Vagina (tissue), 2 donors: ENCODE measurements at places on chromosomes 7 and 10.

DNA sequence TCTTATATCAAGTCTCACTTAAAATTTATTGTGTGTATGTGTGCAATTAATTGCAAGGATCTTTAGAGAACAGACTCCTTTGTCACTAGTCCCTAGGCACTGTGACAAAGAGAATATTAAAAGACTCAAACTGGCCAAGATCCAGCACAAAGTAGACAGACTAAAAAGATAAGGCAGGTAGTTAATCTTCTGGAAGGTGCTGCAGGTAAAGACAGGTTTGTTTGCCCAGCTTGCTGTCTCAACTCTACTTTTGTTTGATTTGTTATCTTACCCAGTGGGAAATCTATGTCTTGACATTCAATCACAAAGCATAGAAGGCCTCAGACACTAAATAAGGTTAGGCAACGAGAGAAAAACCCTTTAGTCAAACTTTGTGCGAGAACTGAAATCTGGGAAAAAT, 807.9 kb upstream of the LRRN3 start:
- no peak for DNase-seq

DNA sequence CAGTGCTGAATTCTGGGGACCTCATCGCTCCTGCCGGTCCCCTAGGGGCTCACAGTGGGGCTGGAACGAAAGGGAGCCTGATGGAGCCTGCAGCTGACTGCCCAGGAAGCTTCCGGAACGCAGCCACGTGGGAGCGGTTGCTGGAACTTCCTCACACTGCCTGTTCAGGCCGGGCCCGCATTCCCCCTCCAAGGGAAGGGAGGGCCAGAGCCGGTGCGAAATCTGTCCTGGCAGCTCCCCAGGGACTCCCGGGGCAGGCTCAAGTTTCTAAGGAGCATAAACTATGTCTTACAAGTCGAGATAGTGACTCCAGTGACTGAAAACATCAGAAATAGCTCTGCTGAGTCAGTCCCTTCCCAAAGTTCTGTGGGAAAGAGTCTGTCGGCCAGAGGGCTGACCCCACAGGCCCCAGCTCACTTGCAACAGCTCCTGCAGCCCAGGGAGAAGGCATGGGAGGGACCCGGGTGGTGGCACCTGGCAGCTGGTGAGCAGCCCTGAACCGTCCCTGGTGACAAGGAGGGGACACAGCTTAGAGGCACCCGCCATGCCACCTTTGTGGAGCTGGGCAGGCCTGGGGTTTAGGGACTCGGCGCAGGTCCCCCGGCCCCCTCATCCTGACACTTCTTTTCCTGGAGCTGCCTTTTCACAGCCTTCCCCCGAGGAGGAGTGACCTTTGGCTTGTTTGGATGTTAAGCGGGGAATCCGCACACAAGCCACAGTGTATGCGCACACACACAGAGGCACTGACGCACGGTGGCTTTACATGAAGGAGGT, 47.6 kb downstream of the PDGFA start:
- no peak for DNase-seq

DNA sequence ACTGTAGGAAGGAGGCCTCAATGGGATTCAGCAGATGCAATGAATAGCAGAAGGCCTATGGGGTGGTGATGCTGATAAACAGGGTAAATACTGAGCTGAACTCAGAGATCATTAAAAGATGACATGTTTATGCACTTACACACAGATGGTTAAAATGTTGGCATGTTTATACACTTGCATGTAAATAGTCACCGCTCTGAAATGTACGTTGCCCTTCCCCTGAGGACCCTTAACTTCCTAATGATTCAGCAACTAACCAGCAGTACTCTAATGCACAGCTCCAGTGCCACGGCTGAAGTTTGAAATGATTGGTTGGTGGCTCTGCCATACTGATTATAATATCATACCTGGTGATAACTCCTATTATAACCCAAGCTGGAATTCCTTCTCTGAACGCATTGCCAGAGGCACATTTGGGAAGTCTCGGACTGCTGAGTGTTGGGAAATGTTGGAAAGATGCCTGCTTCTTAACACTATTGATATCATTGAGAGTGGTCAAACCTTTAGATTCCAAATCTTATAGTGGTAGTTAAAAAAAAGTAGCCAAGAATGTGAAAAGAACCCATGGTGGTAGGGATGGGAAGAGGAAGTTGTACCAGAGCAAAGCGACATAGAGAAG, 3.7 kb upstream of the CAV1 start:
- DNase-seq = no peak

- DNase-seq = no peak
Observed at GRCh38 chr7:24133691-24134090, 150.3 kb upstream of the NPY start.

GRCh38 chr7:134654104-134654775, 7.6 kb downstream of the BPGM start:
- DNase-seq = no peak

GRCh38 chr10:71090801-71091200, 121.6 kb upstream of the UNC5B start:
- no peak for DNase-seq

DNA sequence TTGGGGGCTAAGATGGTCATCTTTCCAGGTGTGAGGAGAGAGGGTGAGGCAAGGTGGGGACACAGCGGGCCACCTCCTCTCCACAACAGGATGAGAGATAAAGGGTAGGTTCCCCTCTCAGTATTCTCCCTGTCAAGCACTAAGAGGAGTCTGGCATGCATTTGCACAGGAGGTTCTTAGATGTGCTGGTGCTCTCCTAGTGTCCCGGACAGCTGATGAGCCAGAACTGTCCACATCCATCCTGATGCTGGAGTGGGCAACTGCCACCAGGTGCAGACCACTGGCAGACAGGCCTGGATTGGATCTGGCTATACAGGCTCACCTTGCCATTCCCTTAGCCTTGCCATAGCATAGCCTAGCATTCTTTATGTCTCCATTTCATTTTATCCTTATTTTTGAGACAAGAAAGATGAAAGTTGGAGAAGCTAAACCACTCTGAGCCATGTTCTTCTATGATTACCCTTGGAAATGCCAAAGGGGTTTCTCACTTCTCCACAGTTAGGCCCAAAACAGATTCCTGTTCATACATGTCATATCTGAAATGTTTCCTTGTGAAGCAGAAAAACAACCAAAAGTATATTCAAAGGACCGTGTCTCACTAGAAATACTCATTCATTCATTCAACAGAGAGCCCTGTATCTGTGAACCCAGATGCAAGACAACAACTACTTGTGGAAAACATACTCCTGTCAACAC, 48.8 kb upstream of the ANTXRL start:
- peak; percentile 42 for DNase-seq

- no peak for DNase-seq
Observed at GRCh38 chr7:18262058-18262457, 233.5 kb upstream of the HDAC9 start.

DNA sequence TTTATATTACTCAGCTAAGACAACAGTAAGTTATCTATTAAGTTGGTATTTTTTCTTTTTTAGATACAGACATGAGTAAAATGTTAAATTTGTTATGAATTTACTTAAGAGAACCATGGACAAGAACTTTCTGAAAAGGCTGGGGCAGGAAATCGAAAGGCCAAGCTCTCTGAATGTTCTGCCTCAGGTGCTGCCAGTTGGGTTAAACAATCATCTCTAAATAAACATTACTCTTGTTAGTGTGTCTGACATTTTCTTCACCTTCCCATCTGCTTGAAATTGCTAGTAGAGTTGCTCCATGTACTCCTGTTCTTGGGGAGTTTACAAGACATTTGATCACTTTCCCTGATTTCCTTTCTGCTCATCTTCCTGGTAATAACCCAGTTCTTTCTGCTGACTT, 87.5 kb downstream of the ANKRD7 start:
- DNase-seq = no peak

DNA sequence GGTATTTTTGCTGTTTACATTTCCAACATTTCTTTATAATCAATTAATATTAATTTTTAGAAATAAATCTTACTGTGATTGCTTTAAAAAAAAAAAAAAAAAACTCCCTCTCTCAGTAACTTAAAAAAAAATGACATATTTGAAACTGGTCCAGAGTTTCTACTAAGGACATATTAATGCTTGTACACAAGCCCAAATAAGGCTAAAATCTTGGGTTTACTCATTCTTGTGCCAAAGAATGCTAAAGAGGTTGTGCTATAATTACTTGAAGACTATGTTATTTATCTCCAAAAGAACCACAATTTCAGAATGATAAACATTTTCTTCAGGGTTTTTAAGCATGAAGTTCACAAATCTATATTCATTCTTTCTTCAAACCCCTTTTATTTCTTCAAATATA, 39.4 kb upstream of the PHF14 start:
- no peak for DNase-seq

DNA sequence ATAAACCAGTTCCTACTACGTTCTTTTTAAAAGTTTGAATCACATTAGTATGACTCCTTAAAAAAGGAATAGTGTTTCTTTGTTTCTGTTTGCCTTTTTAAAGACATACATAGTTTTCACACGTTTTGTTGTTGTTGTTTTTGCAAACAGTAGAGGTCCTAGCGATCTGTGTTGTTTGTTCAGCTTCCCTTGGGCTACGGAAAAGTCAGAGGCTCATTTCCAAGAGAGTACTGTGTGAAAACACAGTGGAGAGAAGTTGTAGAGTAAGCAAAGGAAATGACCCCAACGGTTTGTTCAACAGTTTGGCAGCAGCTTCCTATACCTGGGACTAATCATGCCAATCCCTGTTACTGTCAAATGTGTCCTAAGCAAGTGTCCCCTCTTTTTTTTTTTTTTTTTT, 87.1 kb upstream of the STEAP1 start:
- no peak for DNase-seq

GRCh38 chr10:122949296-122949695, 4.7 kb downstream of the C10orf88 start:
- DNase-seq = no peak

DNA sequence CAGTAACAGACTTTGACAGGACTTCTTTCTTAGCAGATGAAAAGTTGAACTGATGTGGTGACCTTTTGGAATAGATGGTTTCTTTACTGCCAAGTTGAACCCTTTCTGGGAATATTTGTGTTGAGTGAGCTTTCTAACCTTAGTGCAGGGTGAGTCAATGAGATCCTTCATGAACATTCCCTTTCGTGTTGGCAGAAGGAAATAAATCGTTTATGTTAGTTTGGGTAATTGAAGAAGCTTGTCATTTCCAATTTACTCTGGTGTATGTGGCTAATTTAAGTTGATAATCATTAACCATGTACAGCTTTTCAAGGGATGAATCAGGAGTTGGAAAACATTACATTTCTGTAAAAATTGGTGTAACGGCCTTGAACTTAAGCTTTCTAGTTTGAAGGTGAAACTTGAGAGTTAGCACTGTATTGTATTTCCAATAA, 43.4 kb downstream of the PTTG1IP2 start:
- DNase-seq = no peak
